ENCODE measurements at places on chromosomes 13 and 19.

DNA sequence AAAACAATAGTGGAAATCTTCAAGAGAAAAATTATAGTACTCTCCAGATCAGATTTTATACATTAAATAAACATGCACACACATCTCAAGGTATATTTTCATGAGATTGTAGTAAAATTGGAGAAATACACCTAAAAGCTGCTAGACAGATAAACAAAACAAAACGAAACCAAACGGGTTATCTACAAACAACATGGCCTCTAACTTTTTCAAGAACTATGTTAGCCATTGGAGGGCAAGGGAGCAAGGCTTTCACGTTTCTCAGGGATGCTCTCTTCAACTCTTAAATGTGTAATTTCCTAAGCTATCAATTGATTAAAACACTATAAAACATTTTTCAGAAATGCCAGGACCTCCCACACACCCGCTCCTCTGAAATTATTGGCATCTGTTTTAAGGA, 1262.4 kb upstream of the PCDH20 start:
- H3K27ac ChIP-seq = no peak overlapping the region
- no peak overlapping the region for H3K4me3 ChIP-seq
- no peaks in the 10 kb centered on the region for H3K27me3 ChIP-seq
- no peaks in the 10 kb centered on the region for H3K36me3 ChIP-seq

- H3K36me3 ChIP-seq = no peaks in the 10 kb centered on the region
- H3K27me3 ChIP-seq = peaks cover 8% of the 10 kb centered on the region
- no peak overlapping the region for H3K27ac ChIP-seq
Measured at GRCh38 chr19:10068205-10068604, 17.9 kb upstream of the SHFL start.

GRCh38 chr13:50613356-50613831, 230.1 kb downstream of the DLEU7 start:
- no peak overlapping the region for H3K4me3 ChIP-seq
- H3K4me1 ChIP-seq = no peaks in the 10 kb centered on the region
- no peaks in the 10 kb centered on the region for H3K36me3 ChIP-seq
- DNase-seq = no peak
- H3K27ac ChIP-seq = no peak overlapping the region
- peaks cover 14% of the 10 kb centered on the region for H3K27me3 ChIP-seq

DNA sequence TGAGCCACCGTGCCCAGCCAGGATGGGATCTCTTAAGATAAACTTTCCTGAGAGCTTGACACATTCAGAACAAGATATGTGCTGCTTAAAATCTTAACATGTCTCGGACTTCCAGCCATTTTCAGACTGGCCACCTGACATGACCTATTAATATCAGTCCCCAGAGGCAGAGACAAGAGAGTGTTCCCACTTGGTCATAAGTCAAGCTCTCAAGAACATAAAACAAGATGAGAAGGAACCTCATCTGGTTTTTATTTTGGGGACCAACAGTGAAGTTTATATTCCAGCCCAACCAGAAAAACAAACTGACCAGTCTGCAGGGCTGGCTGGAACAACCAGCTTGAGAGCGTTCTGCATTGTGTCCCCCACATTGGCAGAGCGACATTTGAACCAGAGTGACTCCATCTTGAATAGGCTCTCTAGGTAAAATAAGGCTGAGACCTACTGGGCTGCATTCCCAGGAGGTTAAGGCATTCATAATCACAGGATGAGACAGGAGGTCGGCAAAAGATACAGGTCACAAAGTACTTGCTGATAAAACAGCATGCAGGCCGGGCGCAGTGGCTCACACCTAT, 21.8 kb upstream of the PLEKHF1 start:
- H3K27ac ChIP-seq = no peak overlapping the region
- H3K27me3 ChIP-seq = peaks cover 69% of the 10 kb centered on the region
- H3K4me3 ChIP-seq = no peak overlapping the region
- H3K4me1 ChIP-seq = no peaks in the 10 kb centered on the region
- no peaks in the 10 kb centered on the region for H3K36me3 ChIP-seq

GRCh38 chr13:110197026-110197425, 109.9 kb downstream of the COL4A1 start:
- H3K36me3 ChIP-seq = no peaks in the 10 kb centered on the region
- H3K4me3 ChIP-seq = no peak overlapping the region

DNA sequence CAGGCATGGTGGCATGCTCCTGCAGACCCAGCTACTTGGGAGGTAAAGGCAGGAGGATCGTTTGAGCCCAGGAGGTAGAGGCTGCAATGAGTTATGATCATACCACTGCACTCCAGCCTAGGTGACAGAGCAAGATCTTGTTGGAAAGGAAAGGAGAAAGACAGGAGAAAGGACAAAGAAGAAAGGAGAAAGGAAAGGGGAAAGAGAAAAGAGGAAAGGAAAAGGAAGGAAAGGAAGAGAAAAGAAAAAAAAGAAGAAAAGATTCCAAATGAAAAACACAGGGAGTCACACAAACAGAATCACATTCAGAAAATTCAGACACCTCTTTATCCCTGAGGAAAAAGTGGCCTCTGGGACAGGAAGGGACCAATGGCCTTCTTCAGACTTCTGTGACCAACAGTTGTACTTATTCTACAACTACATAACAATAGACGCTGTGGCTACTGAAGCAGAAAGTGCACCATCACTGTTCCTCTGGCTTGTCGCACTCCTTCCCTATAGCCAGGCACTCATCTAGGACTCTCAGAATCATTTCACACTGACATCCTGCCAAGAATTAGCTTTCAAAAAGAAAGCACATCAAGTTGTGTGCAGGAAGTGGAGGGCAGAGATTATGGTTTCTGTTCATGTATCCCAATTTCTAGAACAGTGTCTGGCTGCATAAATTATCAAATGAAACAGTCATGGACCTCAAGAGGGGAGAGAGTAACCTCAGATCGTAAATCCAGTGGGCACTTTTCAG, 5.9 kb downstream of the MTMR6 start:
- H3K27ac ChIP-seq = no peak overlapping the region
- H3K4me3 ChIP-seq = no peak overlapping the region
- DNase-seq = no peak

GRCh38 chr13:102972191-102972590, 94.0 kb downstream of the SLC10A2 start:
- H3K4me3 ChIP-seq = no peak overlapping the region
- H3K36me3 ChIP-seq = no peaks in the 10 kb centered on the region
- H3K4me1 ChIP-seq = no peaks in the 10 kb centered on the region
- no peak overlapping the region for H3K27ac ChIP-seq
- H3K27me3 ChIP-seq = no peaks in the 10 kb centered on the region

DNA sequence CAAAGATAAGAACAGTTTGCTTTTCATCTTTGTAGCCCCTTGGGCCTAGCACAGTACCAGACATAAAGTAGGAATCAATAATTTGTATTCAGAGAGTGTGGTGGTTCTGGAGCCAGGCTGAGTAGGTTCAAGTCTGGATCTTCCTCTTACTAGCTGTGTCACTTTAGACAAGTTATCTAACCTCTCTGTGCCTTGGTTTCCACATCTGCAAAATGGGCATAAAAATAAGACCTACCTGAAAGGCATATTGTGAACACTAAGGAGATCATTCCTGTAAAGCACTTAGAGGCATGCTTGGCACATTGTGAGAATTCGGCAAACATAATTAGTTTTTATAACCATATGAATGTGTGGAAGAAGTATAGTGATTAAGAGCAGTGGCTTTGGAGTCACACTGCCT, 95.8 kb downstream of the MBNL2 start:
- no peak overlapping the region for H3K4me3 ChIP-seq
- no peaks in the 10 kb centered on the region for H3K36me3 ChIP-seq
- no peaks in the 10 kb centered on the region for H3K27me3 ChIP-seq
- H3K27ac ChIP-seq = no peak overlapping the region

DNA sequence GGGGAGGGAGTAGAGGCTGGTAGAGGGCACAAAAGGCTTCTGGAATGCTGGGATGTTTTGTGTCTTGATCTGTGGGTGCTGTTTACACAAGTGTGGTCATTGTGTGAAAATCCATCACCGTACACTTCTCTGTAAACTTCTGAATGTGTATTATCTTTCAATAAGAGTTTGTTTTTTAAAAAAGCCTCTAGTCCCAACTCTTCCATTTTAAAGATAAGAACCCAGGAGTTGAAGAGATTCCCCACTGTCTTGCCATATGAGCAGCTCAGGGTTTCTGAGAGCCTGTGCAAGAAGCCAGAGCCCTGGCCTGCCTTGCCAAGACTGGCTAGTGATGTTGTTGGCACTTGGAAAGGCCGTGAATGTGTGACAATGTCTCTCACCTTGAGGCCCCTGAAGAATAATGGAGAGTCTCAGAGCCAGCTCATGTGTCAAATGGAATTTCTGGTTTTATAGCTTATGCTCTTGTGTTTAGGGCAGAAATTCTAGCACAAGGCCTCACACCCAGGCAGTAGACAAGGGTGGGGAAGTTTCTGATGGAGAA, 57.5 kb upstream of the NPAS1 start:
- no peak overlapping the region for H3K27ac ChIP-seq
- no peak for DNase-seq
- peaks cover 21% of the 10 kb centered on the region for H3K36me3 ChIP-seq
- no peak overlapping the region for H3K4me3 ChIP-seq

- no peaks in the 10 kb centered on the region for H3K27me3 ChIP-seq
- DNase-seq = no peak
- H3K4me1 ChIP-seq = no peaks in the 10 kb centered on the region
- no peak overlapping the region for H3K27ac ChIP-seq
Measured at GRCh38 chr13:23392313-23392712, 41.2 kb downstream of the SACS start.

GRCh38 chr13:42883771-42884467, 102.5 kb downstream of the FAM216B start:
- peak; percentile 1 for DNase-seq
- H3K36me3 ChIP-seq = no peaks in the 10 kb centered on the region
- H3K27ac ChIP-seq = no peak overlapping the region
- H3K27me3 ChIP-seq = no peaks in the 10 kb centered on the region
- H3K4me1 ChIP-seq = no peaks in the 10 kb centered on the region

DNA sequence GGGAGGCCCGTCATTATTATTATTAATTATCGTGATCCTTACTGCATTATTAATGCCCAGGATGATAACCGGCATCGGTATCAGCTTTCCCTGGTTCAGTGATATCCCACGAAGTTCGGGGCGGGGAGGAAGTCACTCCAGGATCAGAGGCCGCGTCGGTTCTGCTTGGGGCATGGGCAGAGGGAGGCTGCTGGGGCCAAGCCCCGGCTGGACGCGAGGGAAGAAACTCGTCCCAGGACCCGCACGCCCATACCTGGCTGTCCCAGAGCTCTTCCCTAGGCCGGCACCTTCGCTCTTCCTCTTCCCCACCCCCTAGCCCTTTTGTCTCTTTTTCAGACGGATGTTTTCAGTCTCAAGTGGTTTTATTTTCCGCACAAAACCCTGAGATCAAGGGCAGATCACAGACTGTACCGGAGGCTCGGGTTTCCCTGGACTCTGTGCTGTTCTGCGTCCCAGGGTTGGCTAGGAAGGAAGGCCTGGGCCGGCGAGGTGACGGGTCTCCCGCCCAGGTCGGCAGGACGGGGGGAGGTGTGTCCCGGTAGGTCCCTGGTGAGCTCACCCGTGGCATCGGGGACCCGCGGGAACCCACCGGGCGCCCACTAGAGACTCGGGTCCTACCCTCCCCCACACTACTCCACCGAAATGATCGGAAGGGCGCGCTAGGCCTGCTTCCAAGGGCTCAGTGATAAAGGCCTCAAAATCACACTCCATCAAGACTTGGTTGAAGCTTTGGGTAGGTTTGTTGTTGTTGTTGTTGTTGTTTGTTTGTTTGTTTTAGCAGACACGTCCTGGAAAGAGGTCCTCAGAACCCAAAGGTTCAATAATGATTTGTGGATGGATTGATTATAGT, 7.9 kb downstream of the ZIC2 start:
- H3K4me3 ChIP-seq = no peak overlapping the region
- no peak overlapping the region for H3K27ac ChIP-seq
- H3K36me3 ChIP-seq = no peaks in the 10 kb centered on the region
- no peak for DNase-seq

GRCh38 chr19:50003810-50004419, 21.3 kb downstream of the VRK3 start:
- peaks cover 27% of the 10 kb centered on the region for H3K4me1 ChIP-seq
- no peaks in the 10 kb centered on the region for H3K27me3 ChIP-seq
- H3K27ac ChIP-seq = peak overlapping the region; percentile 66
- peaks cover 42% of the 10 kb centered on the region for H3K36me3 ChIP-seq

DNA sequence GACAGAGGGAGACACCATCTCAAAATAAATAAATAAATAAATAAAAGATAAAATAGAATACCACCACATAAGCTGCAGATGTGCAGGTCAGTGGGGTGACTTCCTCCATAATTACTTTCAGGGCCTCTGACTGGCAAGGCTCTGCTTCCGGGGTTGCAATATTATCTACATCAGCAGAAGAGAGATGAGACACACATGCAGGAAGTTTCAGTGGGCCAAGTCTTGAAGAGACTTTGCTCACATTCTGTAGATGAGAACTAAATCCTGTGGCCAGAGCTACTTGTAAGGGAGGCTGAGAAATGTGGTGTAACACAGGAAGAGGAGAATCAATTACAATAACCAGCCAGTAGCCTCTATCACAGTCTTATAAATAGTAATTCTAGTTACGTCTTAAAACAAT, 89.9 kb upstream of the MAB21L1 start:
- H3K4me3 ChIP-seq = no peak overlapping the region
- H3K27ac ChIP-seq = no peak overlapping the region
- no peaks in the 10 kb centered on the region for H3K4me1 ChIP-seq
- no peak for DNase-seq
- H3K27me3 ChIP-seq = no peaks in the 10 kb centered on the region

DNA sequence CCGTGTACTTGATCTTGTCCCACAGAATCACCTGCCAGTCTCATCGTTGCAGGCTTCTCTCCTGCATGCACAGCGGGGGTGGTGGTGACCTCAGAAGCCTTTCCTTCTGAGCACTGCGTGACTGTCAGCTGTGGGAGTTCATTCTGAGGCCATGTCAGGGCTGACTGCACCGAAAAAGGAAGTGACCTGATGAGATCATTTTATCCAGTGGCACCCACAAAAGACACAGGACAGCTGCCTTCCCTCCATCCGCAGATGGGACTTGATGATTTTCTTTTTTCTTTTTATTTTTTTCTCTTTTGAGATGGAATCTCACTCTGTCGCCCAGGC, 89.7 kb downstream of the RAB20 start:
- peaks cover 5% of the 10 kb centered on the region for H3K27me3 ChIP-seq
- no peaks in the 10 kb centered on the region for H3K36me3 ChIP-seq
- H3K4me1 ChIP-seq = no peaks in the 10 kb centered on the region
- no peak for DNase-seq

DNA sequence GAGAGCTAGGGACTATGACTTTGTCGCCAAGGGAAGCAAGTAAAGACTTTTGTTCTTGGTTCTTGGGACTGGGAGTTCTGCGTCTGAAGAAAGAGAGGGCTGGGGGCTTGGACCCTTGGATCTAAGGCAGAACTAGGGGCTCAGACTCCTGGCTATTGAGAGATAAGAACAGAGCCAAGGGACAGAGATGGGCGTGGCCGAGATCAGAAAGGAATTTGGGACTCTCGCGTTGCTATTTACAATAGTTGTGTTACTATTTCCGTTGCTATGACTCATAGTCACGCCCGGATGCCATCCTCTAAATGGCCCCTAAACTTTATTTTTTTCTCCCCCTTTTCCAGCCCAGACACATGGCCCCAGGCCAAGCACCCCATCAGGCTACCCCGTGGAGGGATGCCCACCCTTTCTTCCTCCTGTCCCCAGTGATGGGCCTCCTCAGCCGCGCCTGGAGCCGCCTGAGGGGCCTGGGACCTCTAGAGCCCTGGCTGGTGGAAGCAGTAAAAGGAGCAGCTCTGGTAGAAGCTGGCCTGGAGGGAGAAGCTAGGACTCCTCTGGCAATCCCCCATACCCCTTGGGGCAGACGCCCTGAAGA, 759 bp downstream of the PPP1R15A start:
- H3K27ac ChIP-seq = peak overlapping the region; percentile 100
- DNase-seq = peak; percentile 91
- peaks cover 43% of the 10 kb centered on the region for H3K4me1 ChIP-seq
- peak overlapping the region; percentile 95 for H3K4me3 ChIP-seq
- H3K36me3 ChIP-seq = peaks cover 70% of the 10 kb centered on the region

Data from Calu3 (cell line).